HT-29 (cell line): ENCODE measurements at places on chromosomes 6 and 20.
A peak's percentile ranks its signal among the peaks of the same experiment; 100 is the strongest.

GRCh38 chr6:35494161-35494563, 2.7 kb downstream of the TEAD3 start:
- no peak for DNase-seq

DNA sequence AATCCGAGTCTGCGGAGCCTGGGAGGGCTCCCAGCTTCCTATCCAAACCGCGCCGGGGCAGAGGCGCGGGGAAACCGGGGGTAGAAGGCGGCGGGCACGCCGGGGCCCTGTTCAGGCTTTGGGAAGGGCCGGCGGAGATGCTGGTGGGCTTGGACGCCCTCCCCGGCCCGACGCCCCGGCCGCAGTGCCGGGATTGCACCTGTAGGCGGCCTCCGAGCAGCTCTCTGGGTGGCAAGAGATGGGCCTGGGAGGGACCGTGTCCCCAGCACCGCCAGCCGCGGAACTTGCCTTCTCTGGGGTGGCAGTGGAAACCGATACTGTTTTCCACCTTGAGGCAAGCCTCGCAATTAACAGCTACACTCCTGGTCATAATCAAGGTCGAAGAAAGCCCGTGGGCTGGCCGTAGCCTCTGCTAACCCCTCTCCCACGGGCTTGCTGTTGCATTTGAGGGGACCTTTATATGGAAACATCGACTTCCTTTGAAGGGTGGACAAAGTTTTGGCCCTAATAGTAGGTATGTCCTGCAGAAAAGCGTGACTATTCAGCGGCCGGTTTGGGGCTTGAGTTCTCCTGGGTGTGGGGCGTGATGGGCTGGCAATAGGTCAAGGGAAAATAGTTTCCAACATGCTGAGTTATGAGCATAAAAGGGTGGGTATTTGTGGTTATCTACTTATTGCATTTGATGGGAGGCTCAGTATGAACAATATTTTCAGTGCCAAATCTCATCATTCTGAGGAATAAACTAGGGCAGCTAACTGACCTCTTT, 1.1 kb upstream of the JAG1 start:
- peak; percentile 87 for DNase-seq

GRCh38 chr6:129767776-129768485, 58.0 kb upstream of the ARHGAP18 start:
- no peak for DNase-seq

GRCh38 chr6:143697076-143697800, 19.5 kb downstream of the PHACTR2 start:
- DNase-seq = no peak
